Myometrial cell (primary cell): ENCODE measurements at places on chromosomes 1 and 21. TPM values are rescaled to one million over a fixed set of nuclear protein-coding genes. Genes with fewer than 3 reads are reported as not detected.

The LRRC39 gene
- total RNA-seq, result not detected in 2 replicates

The BEND5 gene
- total RNA-seq, result not detected in 2 replicates

The ALPL gene
- total RNA-seq, result 0.29 and 6.4 TPM in 2 replicates

The GBP7 gene
- total RNA-seq, result not detected in 2 replicates

The PNRC2 gene
- 70.2 and 75.8 TPM in 2 replicates for total RNA-seq

The OR2L13 gene
- not detected in 2 replicates for total RNA-seq

The NPHS2 gene
- not detected in 2 replicates for total RNA-seq

The DNASE2B gene
- total RNA-seq, result 0.18 TPM in 1 of 2 replicates, not detected in the other

The MTARC2 gene
- 1.2 and 4.3 TPM in 2 replicates for total RNA-seq

The RGS8 gene
- not detected in 2 replicates for total RNA-seq

The CIART gene
- 1.2 and 1.8 TPM in 2 replicates for total RNA-seq

The FCRL2 gene
- not detected in 2 replicates for total RNA-seq

The HCRTR1 gene
- not detected in 2 replicates for total RNA-seq

The SYT2 gene
- total RNA-seq, result not detected in 2 replicates
